ENCODE measurements at places on chromosomes 13 and 19.

GRCh38 chr13:77291774-77292173 is 35.1 kb downstream of the MYCBP2 start:
- no peak for DNase-seq

DNA sequence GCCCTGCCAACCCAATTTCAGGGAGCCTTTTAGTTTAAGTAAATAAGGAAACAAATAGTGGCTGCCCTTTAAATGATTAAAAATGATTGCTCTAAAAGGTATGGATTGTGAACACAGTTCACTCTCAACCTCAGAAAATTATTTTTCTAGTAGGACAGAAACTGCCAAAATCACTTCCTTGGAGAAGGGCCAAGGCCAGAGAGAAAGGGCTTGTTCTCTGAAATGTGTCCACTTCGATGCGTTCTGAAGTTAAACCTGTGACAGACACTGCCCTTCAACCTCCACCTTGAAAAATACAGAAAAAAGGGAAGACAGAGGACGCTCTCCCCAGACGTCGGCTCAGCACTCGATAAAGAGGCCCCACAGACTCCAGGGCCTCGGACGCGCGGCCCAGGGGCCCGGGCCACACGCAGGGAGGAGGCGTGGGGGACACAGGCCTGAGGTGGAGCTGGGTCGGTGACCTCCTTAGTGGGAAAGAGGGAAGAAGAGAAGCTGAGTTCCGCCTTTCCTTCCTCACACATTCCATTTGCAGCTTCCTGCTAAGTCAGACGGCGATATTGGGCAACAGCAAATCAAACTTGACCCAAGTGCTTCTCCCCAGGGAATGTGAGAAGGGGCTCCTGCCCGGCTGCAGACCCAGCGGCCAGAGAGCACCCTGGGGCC is 63.6 kb downstream of the RASA3 start:
- DNase-seq = no peak

DNA sequence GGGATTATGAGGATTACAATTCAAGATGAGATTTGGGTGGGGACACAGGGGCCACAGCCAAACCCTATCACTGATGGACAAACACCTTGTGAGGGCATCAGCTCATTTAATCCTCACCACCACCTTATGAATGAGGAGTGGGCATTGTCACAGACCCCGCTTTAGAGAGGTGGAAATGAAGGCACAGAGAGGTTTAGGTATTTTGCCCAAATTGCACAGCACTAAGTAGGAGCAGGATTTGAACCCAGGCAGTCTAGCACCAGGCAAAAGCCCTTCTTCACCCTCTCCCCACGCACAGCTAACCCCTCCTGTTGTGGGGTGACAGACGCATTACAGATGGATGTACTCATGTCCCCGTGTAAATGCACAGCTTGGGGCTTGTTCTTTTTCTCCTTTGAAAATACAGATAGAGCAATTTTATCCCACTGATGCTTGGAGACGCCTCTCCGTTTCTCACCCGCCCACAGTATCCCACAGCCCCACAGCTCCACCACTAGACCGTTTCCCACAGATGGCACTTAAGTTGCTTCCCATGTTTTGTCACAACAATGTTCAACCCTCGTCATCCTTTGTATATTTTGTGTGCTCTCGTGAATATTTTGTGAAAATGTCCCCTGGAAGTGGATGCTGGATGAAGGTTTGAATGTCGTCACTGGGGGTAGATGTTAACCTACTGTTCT is 48.2 kb downstream of the ANKRD10 start:
- DNase-seq = peak; percentile 38

DNA sequence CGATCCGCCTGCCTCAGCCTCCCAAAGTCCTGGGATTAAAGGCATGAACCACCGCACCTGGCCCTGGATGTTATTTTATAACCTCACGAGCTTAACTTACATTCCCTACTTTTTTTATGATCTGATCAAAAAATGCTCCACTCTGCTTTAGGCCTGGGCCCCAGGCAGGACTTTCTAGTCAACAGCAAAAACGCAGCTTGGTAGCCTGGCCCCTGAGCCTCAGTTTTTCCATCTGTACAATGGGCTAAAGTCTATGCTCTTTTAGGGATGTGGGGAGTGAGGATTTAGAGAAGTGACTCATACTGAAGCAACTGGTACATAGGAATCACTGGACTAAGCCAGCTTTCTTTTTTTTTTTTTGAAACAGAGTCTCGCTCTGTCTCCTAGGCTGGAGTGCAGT is 11.9 kb upstream of the PIK3R2 start:
- no peak for DNase-seq

GRCh38 chr19:32581705-32582179 is 752 bp downstream of the PDCD5 start:
- DNase-seq = no peak

GRCh38 chr13:101876951-101877350 is 424.5 kb downstream of the ITGBL1 start:
- DNase-seq = no peak

DNA sequence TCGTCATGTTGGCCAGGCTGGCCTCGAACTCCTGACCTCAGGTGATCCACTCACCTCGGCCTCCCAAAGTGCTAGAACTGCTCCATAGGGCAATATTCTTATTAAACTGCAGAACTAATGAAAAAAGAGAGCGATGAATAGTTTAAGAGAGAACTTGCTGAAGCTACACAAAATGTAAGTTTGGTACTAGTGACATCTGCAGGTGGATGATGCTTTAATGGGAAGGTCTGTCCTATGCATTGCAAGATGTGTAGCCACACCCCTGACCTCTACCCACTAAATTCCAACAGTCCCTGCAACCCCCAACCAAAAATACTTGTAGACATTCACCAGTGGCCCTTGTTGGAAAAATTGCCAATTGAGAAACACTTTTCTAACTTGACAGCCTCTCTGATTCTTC is 117.8 kb downstream of the NALCN start:
- DNase-seq = no peak

DNA sequence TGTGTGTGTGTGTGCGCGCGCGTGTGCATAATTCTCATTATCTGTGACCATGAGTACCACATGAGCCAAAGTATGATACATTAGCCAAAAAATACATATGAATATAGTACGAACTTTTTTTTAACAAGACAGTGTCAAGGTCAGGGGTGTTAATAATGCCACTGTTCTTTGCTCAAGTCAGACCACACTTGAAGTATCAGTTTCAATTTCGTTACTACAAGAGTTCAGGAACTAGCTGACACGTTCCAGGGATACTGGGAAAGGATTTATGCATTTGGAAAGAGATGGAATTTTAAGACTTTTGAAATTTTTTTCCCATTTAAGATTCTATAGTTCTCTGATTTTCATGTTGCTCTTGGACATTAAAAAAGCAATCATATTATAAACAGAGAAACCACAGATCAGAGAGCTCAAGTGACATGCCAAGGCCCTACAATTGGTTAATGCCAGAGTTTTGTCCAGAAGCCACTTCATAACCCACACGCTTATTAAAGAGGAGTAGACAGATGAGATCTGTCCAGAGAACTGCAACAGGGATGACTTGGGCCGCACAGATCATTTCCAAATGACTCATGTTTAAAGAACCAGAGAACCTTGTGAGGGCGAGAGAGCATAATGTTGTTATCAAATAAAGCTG is 718.8 kb upstream of the SGCG start:
- DNase-seq = no peak
